ENCODE measurements at places on chromosomes 12 and 14.

- DNase-seq: no peak
Observed at GRCh38 chr14:56821805-56822610, 11.7 kb upstream of the OTX2 start.

- DNase-seq: no peak
Observed at GRCh38 chr12:91311081-91311480, 128.5 kb upstream of the DCN start.

DNA sequence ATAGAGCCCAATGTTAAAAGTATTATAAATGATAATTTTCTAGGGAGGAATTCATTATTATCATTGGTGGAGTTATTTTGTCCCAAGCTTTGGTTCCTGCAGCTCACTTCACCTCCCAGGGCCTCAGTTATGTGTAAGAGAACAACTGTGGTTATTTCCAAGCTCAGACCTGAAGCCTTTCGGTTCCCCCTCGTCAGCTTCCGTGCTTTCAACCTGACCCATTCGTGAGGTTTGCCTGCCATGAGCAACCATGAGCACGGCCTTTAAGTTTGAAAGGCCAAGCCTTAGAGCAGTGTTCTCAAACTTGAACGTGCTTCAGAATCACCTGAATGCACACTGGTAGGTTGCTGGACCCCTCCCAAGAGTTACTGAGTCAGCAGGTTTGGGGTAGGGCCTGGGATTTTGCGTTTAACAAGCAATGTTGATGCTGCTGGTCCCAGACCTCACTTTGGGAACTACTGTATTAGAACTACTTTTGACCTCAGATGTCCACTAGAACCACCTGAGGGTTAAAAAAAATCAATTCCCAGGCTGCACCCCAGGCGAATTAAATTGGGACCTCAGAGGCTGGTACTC is 133.0 kb upstream of the PRMT8 start:
- no peak for DNase-seq

DNA sequence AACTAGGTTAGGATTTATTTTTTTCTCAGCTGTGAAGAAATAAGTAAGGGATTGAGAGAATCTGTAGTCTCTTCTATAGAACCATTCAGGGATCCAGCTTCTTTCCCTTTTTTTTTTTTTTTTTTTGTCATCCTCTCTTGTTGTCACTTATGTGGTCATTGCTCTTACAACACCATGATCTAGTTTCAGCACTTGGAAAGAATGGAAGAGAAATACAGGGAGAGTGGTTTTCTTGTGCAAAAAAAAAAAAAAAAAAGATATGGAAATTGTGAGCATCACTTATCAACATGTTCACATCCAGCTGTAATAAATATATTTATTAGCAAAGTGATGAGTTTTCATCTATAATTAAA is 599.3 kb downstream of the SLC6A15 start:
- no peak for DNase-seq

DNA sequence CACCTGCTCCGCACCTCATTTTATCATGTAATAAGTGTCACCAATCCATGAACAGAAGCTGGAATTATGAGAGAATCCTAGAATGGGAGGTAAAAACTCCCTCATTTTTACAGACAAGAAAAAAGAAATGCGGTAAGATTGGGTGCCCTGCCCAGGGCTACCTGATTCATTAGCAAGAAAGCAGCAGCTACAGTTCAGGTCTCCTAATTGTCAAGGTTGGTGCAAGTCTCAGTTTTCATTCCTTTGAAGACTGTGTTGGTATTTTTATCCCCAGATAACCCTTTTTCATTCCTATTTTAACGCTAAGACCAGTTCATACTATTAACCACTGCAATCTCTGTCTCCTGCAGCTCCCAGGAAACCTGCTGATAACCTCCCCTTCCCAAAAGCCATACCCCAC is 6.9 kb downstream of the DUSP6 start:
- DNase-seq: no peak

GRCh38 chr12:114835031-114835430 is 151.1 kb upstream of the TBX3 start:
- no peak for DNase-seq

- DNase-seq: no peak
Observed at GRCh38 chr12:11833174-11833895, 183.9 kb downstream of the ETV6 start.

DNA sequence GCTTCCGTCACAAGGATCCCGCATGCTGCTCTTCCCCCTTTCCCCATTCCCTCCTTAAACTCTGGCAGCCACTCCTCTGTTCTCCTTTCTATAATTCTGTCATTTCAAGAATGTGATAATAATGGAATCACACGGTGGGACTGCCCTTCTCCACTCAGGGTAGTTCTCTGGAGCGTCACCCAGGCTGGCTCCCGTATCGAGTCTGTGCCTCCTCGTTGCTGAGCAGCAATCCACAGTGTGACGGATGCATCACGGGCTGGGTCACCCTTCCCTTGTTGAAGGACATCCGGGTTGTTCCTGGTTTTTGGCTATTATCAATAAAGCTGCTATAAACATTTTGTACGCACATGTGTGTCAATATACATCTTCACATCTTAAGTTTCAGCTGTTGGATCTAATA is 5.7 kb upstream of the SYNE3 start:
- DNase-seq: no peak

DNA sequence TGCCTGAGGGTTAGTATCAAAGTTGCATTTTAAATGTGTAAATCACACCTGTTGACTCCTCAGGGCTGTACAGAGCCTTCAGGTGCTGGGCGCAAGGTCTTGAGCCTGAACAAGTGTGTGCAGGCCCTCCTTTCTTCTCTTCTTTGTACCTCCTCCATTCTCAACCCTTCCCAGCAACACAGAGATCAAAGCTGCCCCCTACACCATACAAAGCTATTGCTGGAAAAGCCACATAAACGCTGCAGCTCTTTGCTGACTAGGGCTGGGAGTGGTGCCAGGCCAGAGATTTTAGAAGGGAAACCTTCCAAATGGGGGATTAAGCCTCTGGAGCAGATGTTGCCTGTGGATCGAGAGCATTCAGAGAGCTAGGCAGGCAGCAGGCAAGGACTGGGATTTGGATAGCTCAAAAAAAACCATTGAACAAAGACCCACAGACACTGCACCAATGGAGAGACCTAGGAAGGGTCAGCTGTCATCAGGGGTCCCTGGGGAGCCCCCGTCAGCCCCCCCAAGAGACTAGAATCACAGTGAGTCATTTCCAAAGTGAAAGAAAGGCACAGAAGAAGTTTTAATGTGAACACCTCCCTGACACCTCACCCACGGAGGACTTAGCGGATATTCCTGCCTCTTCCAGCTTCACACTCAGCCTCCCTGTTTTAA is 18.2 kb upstream of the SUSD6 start:
- DNase-seq: peak; percentile 36
